ENCODE measurements at places on chromosomes 1 and 21.

- DNase-seq = no peak
Measured at GRCh38 chr1:9069326-9070100, at the start of gene SLC2A5. Gene SLC2A5 (minus strand): TSS chr1:9069635. CDS start chr1:9069536, 99 bp downstream.

DNA sequence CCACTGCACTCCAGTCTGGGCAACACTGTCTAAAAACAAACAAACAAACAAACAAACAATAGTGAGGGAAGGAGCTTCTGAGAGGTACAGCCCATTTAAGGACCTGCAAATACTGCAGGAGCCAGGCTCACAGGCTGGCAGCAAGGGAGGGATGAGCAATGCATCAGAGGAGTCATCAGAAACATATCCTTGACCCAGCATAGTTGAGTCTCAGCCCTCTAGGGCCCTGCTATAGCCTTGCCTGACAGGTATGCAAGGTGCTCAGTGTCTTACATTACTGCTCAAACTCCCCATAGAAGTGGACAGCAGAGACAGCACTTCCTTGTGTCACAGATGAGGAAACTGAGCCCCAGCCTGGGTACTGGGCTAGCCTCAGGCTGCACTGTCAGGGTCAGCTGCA, 7.3 kb upstream of the TTC4 start:
- DNase-seq = no peak

DNA sequence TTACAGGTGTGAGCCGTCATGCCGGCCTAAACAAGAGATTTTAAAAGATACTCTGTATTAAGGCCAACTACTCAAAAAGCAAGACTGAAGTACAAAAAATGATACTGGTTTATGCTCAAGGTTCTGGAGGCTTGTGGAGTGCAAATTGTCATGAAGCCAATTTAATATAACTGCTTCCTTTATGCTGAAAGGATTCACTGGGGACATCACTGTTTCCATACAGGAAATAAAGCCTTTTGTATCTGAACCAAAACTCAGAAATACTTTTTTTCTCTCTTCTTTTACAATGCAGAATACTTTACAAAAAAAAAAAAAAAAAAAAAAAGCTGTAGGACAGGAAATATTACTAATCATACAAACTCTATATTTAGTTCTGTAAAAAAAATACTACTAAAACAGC, 55.5 kb upstream of the CNN3 start:
- DNase-seq = no peak

DNA sequence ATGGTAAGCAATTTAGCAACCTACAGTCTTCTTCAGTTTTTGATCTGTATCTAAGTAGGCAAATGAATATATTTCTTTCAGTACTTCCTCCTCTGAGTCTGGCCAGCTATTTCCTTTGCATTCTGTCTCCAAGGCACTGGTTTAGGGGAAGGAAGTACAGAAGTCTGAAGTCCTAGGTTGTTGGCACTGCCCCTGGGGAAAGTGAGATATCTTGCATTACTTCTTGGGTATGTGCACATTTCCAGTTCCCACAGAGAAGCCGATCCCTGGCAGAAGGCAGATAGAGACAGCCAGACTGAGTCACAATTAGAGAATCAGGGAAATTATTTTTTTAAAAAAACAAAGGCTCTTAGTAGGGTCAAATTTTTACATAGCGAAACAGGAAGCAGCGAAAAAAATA, 98.8 kb downstream of the RASAL2 start:
- peak; percentile 47 for DNase-seq

DNA sequence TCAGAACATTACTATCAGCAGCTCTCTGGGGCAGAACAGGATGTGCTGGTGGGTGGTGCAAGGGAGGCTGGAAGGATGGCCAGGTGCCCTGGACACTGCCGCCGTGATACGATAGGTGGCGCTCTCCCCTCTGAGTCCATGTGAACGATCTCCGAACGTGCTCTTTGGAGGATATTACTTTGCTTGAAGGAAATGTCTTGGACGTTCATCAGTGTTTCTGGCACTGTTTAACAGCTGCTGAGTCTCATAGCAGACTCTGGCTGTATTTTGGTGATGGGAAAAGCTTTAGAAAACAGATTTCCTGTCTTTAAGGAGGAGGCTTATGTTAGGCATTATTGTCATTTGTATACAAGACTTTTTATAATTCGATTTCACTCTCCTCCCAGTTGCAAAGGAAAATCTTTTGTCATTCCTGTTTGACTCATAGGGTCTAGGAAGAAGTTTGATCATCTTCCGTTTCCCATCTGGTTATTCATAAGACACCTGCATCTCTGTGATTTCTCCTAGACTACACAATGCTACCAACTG, 386.2 kb upstream of the ADGRL2 start:
- no peak for DNase-seq

- DNase-seq = no peak
Measured at GRCh38 chr1:150127464-150127863, 22.3 kb upstream of the PLEKHO1 start.

DNA sequence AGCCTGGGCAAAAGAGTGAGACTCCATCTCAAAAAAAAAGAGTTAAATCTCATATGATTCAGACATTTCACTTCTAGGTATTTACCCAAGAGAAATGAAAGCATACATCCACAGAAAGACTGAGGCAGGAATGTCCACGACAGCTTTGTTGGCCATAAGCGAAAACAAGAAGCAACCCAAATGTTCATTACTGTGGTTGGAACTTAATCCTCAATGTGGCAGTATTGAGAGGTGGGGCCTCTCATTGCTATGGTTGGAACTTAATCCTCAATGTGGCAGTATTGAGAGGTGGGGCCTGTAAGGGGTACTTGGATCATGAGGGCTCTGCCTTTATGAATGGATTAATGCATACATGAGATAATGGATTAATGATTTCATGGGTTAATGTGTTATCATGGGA, 15.2 kb downstream of the C21orf58 start:
- DNase-seq = no peak

DNA sequence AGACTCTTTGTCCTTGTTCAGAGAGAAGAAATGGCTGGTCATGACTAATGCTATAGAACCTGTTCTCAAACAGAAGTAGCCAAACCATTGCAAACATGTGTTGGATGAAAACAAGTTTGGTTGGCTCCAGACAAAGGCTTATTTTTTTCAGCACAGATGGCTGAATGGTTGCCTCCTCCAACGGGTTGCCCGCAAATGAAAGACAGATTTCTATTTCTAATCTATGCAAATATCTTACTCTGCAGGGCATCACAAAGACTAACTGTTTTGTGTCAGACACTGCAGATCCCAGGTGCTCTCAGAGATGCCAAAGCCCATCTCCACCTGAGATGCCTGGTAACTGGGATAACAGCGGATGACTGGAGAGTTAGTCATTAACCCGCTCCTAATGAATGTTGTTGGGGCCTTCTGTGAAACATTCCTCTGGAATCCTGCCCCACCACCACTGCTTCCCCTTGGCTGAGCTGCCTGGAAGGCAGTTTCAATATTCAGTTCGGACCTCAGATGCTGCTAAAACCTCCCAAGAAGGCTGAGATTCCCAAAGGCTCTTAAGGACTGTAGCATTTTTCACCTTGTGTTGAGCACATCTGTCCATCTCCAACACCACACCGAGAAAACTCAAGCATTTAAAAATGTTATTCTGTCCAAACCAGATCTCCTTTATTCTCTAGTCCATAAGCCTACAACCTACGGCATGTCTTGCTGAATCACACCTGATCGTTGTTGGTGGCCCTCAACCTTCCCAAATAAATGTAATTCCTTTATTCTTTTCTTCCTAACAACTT, 104.4 kb downstream of the PTPN14 start:
- peak; percentile 94 for DNase-seq

DNA sequence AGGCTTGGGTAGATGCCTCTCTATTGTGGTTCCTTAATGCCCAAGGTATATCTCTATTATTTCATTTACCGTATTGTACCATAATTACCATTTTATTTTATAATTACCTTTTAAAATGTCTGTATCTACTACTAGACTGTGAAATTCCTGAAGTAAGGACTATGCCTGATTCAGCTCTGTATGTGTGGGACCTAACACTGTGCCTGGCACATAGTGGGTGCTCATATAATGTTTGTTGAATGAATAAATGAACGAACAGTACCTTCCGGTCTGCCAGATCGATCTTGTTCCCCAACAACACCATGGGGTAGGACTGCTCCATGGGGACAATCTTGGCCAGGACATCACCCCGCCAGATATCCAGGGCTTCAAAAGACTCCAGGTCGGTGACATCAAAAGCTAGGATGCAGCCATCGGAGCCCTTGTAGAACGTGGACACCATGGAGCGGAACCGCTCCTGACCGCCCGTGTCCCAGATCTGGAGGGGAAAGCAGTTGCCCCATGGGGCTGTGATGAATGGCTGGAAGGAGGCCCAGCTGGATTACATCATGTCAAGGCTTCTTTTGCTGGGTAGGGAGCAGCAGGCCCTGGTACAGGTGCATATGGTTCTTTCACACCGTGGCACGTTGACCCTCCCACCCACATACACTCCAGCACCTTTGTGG, 10.8 kb downstream of the RAB7B start:
- DNase-seq = no peak

GRCh38 chr1:145778146-145778540, 45.8 kb downstream of the RNF115 start:
- DNase-seq = no peak

DNA sequence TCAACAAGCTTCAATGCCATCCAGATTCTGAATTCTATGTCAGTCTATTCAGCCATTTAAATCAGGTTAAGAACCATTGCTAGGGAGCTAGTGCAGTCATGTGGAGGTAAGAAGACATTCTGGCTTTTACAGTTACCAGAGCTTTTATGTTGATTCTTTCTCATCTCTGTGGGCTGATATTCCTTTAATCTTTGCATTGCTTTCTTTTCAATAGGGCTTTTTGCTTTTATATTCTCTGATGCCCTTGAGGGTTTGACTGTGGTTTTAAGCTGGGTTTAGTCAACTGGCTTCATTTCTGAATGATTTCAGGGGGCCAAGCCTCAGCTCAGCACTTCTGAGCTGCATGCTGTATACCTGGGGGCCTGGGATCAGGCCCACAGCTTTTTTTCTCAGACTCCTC, 51.0 kb upstream of the GORAB start:
- DNase-seq = no peak

- DNase-seq = no peak
Measured at GRCh38 chr1:47252795-47253194, 20.8 kb upstream of the TAL1 start.

DNA sequence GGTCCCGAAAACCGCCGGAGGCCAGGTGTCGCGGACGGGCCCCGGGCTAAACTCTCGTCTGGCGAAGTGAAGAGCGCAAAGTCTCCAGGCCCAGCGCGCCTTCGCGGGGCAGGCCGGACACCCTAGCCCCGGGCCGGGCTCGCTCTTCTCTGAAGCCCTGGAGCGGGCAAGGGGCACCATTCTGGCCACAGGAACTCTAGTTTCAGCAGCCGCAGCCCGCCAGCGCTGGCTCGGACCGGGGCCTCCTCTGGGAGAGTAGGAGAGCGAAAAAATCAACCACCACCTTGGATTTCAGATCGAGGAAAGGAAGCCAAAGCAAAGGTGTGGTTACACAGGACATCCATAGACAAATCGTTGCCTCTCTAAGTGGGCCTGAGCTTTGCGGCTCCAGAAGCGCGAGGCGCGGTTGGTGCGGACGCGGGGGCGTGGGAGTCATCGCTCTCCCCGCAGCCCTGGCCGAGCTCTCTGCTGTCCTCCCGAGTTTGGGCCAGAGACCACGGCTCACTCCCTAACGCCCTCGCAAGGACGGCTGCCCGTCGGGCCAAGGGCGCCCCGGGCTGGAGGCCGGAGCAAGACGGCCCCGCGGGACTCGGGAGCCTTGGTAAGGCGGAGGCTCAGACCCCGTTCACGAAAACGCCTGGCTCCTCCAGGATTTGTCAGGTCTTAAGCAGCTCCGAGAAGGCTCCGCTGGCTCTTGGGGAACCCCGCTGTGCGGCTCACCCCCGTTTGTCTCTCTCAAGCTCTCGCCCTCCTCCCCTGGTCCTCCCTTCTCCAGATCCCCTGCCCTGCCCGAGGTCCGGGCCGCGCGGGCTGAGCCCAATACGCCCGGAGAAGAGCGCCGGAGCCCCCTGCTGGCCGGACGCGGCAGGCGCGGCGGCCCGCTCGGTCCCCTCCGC, 132.9 kb upstream of the DPYD start:
- DNase-seq = no peak

DNA sequence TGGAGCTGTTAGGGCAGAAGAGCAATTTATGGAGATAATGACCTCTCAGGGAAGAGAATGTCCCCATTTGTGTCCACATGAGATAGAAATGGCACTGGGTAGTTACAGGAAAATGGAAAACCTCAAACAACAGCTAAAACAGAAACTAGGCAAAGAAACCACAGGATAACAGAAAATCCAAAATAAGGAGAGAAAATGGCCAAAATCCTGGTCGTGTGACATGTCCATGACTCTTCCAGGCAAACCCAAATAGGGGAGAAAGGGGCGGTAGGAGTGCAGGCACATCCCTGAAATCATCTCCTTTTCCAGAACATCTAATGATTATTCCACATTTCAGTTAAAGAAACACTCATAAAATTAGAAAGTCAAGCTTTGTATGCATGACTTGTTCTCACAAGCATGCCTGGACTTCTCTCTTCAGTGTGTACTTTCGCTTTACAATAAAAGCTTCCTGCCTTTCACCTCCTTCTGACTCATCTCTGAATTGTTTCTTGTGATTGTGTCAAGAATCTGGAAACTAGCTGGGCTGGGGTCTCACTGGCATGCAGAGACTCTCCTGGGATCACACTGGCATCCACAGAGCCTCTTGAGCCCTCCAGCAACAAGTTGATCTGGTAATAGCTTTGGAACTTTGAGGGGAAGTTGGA, 171.4 kb upstream of the ZP4 start:
- peak; percentile 60 for DNase-seq

- no peak for DNase-seq
Measured at GRCh38 chr1:30471307-30471706, 252.1 kb downstream of the MATN1 start.

- no peak for DNase-seq
Measured at GRCh38 chr1:245615001-245615400, 460.2 kb downstream of the KIF26B start.

- DNase-seq = no peak
Measured at GRCh38 chr1:14167884-14168283, 430.6 kb upstream of the KAZN start.

- DNase-seq = no peak
Measured at GRCh38 chr1:165600793-165601192, 30.2 kb upstream of the MGST3 start.

GRCh38 chr1:94044290-94044790, 76.6 kb downstream of the ABCA4 start:
- DNase-seq = no peak

GRCh38 chr1:21244154-21244553, 46.1 kb downstream of the ECE1 start:
- no peak for DNase-seq

- DNase-seq = no peak
Measured at GRCh38 chr21:34511787-34512455, at the start of gene KCNE1. Gene KCNE1 (minus strand): TSS chr21:34512210. CDS start chr21:34449634, 62,576 bp downstream.

GRCh38 chr21:36034211-36034913, 26.0 kb downstream of the SETD4 start:
- no peak for DNase-seq

All from HS-5 (cell line).